Stimulated activated CD4-positive, alpha-beta T cell treated with anti-CD3 and anti-CD28 coated beads, Interleukin-15, amount 100 ng/mL, for 1 hour (primary cell): ENCODE measurements at places on chromosomes 6 and 20.

DNA sequence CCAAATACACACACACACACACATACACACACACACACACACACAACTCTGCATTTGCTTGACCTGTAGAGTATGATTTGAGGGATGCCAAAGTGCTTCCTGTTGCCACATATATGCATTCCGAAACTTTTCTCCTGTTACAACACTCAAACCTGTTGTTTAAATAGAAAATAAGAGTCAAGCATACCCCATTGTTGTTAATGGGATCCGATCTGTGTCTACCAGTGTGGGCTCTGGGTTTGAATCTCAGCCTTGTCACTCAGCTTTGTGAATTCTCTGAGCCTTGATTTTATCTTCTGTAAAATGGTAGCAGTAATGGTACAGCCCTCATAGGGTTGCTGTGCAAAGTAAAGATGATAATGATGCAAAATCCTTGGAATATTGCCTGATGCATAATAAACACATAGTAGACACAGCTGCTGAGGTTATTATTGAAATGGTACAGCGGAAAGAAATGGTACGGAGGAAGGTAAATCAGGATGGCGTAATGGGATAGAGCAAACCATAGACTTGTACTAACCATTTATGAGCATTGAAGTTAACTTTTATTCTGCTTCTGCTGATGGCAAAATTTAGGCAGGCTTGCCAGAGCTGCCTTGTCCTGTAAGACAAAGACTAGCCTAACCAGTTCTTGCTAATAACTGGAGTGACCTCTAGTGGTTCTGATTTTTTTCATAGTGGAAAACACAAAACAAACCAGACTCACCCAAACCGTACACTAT, 113.5 kb upstream of the PHACTR1 start:
- no peak for DNase-seq

GRCh38 chr6:137432054-137432611, 62.1 kb downstream of the OLIG3 start:
- no peak for DNase-seq

GRCh38 chr20:38073307-38074071, 39.9 kb downstream of the RPRD1B start:
- DNase-seq = no peak

DNA sequence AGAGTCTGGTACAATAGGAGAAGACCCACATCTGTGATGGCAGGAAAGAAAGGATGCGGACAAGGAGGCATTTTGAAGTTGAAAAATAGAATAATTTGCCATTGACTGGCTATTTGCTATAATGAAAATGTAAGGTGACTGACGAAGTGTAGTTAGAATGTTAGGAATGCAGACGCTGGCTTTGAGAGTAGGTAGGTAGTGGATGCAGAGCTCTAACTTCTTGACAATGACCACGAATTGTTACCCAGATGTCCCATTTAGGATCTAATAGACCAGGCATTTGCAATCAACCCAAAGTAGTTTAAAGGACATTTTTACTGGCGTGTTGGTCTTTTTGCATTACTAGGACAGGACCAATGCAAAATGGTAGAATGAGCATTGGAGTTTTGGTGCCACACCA, 14.2 kb downstream of the MLIP start:
- no peak for DNase-seq

- no peak for DNase-seq
These were observed 116.4 kb downstream of the AKAP7 start for GRCh38 chr6:131251590-131252199.

DNA sequence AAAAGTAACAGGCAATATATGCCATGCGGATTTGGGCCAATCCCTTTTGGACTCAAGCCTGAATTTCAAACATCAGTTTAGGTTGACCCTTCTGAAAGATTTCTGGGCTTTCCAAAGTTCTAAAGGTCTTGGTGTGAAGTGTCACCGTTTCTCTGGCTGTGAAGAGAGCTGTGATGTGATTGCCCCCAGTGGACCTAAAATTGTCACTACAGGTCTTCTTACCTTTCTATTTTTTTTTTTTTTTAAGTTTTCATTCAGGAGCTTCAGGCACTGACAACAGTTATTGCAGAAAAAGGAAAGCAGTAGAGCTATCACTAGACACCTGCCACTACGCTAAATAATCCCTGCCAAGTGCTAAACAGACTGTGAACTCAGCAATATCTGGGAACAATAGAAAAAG, 75.7 kb upstream of the OPRM1 start:
- DNase-seq = no peak

GRCh38 chr20:31543966-31544598, 29.8 kb downstream of the HM13 start:
- DNase-seq = no peak

DNA sequence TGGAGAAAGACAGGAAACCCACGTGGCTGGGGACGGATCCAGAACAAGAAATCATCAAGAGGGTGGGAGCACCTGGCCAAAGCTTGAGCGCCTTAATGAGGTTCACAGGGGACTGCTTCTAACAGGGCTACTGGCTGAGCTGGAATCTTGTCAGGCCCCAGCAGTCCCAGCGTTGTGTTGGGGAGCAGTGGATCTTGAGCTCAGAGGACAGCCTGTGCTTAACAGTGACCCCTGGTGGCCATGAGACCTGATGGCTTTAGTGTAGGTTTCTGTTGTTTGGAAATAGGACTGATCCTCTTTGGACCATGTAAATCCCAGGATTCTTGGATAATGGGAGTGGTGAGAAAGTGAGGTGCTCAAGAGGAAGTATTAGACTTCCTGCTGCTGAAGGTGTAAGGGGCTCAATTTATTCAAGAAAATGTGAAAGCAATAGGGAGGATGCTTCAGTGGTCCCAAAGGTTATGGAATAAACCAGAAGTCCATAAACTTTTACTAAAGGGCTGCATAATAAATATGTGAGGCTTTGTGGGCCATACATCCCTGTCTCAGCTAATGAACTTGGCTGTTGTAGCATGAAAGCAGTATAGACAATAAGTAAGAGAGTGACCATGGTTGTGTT, 216.2 kb downstream of the NFATC2 start:
- DNase-seq = no peak

DNA sequence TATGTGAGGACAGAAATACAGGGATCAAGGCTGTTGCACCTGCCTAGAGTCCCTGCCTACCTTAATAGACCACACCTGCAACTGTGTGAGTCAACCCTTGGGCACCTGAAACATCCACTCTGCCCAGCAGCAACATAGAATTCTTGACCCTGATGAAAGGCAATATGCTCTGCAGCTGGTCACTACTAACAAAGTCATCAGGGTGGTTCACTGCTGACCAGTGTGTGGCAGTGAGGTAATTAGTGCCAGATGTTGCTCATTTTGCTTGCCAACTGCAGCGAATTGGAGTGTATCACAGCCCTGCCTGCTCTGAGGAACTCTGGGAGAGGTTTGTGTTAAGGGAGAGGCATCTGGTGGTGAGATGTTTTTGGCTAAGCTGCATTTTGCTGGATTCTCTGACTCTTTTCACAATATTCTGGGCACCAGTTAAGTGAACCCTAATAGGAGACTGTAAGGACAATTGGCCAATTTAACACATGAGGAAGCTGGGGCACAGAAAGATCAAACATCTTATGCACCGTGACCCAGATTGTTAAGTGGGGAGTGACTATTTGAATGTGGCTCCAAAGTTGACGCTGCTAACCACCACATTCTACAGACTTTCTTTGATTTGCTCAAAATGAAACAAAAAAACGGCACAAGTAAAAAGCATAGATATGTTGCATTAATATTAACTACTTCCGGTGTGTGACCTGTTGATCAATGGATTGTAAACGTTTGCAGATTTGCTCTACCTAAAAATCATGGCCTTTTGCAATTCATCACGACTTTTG, 61.9 kb upstream of the OPRM1 start:
- no peak for DNase-seq

GRCh38 chr6:88856566-88856965, 106.9 kb downstream of the RNGTT start:
- no peak for DNase-seq

DNA sequence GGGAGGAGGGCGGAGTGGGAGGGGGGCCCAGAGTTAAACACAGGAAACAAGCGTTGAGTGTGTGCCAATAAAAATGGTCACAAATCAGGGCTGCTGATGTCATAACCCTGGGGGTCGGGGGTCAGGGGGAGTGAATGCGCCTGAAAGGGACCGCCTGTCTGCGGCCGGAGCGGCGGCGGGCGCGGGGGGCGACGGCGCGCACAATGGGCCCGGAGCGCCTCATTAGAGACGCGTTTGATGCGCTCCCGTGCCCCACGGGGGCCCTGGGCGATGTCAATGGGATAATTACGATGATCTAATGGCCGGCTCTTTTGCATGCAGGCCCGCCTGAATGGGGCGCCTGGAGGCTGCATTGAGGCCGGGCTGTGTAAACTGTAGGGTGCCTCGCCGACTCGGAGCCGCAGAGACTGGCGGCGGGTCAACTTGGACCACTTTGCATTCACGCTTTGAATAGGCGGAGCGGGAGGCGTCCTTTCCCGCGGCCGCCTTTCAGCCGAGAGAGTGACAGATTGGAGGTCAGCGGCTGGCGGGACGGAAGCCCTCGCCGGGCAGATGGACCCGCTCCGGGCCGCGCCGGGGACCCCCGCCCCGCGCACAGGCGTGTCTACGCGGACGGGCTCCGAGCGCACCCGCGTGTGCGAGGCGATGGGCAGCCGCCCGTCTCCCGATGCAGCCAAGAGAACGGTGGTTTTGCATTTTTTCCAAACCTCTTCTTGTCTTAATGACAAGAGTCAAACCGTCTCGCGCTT, 296.1 kb downstream of the TFAP2C start:
- DNase-seq = no peak

GRCh38 chr6:45607798-45608197, 230.1 kb upstream of the SUPT3H start:
- no peak for DNase-seq

DNA sequence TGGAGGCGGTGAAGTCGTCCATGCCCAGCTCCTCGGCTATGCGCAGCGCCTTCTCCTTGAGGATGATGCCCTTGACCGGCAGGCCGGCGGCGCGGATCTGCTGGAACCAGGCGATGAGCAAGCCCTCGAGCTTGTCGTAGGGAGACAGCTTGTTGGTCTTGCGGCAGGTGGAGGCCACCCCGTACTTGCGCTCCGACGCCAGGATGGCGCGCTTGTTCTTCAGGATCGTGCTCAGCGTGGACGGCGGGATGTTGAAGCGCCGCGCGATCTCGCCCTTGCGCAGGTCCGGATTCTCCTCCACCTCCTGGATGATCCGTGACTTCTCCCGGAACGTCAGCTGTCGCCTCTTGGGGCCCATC, 435 bp downstream of the CENPB start:
- no peak for DNase-seq

DNA sequence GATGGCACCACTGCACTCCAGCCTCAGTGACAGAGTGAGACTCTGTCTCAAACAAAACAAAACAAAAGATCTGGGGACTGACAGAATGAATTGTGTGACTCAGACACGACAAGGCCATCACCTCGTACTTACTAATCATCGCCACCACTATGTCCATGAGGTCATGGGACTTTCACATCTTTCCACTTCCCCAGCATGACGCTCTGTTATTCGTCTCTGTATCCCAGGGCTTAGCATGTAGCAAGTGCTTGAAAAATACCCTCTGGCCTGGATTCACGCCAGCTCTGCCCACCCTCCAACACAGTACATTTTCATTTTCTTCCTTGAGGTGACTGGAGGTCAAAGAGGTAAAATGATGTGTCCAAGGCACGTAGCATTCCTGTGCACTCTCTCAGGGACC, 27.8 kb downstream of the FGD2 start:
- no peak for DNase-seq

- no peak for DNase-seq
These were observed 6.8 kb downstream of the HSPA12B start for GRCh38 chr20:3739054-3739925.

DNA sequence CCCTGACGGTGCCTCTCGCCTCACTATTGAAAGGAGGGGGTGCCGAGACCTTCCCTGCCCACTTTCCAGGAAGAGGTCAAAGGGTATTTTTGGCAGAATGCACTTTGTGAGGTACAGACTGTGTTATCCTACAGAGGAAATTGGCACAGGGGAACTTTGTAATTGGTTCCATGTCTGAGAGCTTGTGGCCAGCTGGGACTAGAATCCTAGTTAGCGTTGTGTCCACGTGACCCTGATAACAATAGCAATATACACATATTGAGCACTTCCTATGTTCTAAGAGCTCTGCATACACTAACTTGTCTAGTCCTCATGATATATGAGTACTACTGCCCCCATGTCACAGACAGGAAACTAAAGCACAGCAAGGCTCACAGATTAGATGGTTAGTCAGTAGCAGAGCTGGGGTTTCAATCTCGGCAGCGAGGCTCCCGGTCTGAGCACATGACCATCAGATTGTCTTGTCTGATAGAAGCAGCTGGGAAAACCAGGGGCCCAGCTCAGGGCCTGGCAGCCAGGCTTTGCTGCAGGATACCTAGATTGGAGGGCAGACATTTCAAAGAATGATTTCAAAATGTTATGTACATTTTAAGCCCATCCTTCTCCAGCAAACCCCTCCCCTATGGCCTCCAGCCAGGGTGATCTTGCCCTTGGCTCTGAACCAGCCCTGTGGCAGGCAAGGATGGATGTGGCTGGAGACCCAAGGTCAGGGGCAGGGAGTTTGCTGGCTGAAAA, 1.4 kb downstream of the MAPK13 start:
- no peak for DNase-seq

GRCh38 chr20:44762466-44763140, 16.9 kb downstream of the KCNK15 start:
- DNase-seq = no peak

DNA sequence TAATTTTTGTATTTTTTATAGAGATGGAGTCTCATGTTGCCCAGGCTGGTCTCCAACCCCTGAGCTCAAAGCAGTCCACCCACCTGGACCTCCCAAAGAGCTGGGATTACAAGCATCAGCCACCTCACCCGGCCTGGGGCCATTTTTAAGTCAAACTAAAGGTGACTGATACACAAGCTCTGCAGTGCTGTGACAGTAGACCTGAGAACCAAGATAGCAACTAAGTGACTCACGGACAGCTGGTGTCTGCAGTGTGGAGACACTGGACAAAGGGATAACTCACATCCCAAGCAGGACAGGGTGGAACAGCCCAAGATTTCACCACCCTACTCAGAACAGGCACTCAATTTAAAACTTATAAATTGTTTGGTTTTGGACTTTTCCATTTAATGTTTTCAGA, 402.5 kb downstream of the CD83 start:
- no peak for DNase-seq

GRCh38 chr20:46255440-46256104, 52.7 kb downstream of the CDH22 start:
- no peak for DNase-seq

DNA sequence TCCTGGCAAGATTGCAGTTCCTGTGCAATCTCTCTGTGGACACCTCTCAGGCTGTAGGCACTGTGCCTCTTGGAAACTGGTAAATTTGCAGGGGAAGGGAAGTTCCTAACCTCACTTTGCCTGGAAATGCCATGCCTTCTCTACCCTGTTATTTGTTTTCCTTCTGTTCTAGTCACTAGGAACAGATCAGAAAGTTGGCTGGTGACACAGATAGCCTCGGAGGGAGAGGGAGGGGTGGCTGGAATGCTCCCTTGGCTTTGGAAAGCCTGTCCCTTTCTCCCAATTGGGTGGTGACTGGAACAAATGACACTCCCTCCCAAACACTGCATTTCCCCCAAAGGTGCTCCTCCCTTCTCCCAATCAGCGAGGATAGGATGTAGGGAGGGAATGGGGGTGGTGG, 131.5 kb upstream of the F13A1 start:
- DNase-seq = no peak
